Stimulated activated CD4-positive, alpha-beta T cell treated with anti-CD3 and anti-CD28 coated beads, Interleukin-1b, Interleukin-23, amount 100 ng/mL, for 1 hour (primary cell): ENCODE measurements at places on chromosomes 5 and 9.
A peak's percentile ranks its signal among the peaks of the same experiment; 100 is the strongest.

GRCh38 chr5:57911438-57911837, 428.8 kb upstream of the ACTBL2 start:
- DNase-seq: no peak

GRCh38 chr9:93710370-93710723, 134.0 kb downstream of the PHF2 start:
- no peak for DNase-seq

- no peak for DNase-seq
Observed at GRCh38 chr9:131503626-131504465, 1.1 kb downstream of the POMT1 start.

DNA sequence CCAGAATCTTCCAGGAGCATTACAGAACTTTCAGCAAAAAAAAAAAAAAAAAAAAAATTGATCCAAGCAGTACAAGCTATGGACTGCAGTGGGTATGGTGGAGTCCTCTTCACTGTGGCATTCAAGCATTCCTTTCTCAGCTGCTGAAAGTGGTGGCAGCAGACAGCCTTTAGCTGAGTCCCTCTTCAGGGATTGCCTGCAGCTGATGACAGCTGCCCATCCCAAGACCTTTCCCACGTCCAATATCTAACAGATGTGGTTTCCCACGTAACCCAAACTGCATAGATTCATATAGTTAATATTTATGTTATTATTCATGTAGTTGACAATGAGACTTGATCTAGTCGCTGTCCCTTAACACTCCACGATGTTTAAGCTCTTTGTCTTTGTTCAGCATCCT, 475.9 kb downstream of the TLE1 start:
- DNase-seq: no peak

DNA sequence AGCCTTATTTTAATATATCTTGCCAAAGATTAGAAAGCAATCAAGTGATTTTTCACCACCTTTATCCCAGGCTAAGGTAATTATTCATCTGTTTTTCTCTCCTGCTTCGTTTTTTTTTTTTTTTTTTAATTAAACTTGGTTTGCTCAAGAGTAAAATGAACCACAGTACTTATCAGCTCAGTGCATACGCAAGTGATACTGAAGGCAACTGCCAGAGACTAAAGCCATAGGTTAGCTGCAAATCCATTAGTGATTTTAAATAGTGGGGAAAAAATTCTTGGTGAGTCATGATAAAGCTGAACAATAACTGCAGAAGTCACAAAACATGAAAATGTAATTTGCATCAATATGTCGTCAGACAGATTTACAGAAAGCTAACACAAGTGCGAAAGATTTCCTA, 829.1 kb downstream of the PTPRD start:
- DNase-seq: no peak

DNA sequence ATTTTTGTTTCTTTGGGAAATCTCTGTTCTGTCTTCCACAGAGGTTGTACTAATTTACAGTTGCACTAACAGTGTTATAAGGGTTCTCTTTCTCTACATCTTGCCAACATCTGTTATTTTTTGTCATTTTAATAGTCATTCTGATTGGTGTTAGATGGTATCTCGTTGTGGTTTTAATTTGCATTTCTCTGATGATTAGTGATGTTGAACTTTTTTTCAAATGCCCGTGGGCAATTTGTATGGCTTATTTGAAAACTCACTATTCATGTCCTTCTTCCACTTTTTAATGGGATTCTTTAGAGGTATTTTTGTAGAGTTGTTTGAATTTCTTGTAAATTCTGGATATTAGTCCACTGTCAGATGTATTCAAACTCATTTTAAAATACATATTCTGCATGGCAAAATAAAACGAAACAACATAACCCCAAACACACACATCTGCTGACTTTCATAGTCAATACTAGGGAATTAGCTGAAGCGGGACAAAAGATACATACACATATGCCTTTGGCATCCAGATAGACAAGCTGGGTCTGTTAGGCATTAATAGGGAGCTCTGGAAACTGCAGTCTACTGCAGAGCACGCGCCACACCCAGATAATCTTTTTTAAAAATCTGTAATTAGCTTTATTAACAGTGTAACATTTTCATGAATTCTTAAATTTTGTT, 5.8 kb upstream of the SPATA31C2 start:
- DNase-seq: no peak

GRCh38 chr5:177496727-177497291, 595 bp downstream of the PDLIM7 start:
- no peak for DNase-seq

DNA sequence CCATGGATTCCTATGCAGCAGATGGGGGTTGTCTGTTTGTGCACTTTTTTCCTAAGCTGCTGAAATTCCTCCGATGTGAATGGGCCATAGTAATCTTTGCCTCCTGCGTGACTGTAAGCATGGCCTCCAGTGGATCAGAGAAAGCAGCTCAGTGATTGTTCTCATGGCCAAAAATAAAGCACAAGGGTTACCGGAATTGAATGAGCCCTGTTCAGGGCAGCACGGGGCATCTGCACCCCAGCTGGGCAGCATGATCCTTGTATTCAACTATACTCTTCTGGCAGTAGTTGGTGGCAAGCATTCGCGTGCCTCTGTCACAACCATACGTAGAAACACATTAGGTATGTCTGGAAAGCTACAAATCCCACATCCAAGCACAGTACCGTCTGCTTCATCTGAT, 193.9 kb downstream of the RORB start:
- no peak for DNase-seq

- no peak for DNase-seq
Observed at GRCh38 chr9:34413231-34413852, 36.6 kb upstream of the MYORG start.

GRCh38 chr5:122561209-122561608, 213.7 kb upstream of the SNX2 start:
- DNase-seq: no peak

DNA sequence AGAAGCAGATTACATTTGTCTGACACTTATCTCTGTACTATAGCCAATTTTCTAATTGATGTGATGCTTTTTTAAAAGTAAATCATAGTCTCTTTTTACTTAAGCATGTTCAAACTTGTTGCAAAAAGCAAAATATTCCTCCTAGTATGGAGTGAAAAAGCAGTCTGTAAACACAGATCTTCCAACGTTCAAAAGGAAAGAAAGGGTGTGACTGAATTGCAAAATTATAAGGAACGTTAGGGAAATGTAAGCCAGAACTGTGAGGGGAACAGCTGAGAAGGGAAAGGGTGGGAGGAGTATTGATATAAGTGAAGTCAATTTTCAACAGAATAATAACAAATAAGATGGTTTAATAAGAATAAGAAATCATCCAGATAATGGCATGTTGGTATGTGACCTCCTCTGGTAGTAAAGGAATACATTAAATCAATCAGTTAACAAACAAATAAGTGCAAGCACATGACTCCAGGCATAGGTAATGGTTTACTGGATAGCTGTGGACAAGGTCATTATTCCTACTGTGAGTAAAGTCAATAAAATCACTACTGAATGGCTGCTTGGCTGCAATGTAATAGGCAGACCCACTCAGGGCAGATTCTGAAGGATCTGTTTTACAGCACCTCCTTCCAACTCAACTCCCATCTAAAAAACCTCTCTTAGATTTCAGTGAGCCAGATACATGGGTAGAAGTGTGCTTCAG, 239.1 kb upstream of the NMUR2 start:
- DNase-seq: no peak

- DNase-seq: no peak
Observed at GRCh38 chr5:32390819-32391591, 53.5 kb downstream of the ZFR start.

GRCh38 chr5:86542532-86542931, 75.2 kb upstream of the COX7C start:
- DNase-seq: no peak

DNA sequence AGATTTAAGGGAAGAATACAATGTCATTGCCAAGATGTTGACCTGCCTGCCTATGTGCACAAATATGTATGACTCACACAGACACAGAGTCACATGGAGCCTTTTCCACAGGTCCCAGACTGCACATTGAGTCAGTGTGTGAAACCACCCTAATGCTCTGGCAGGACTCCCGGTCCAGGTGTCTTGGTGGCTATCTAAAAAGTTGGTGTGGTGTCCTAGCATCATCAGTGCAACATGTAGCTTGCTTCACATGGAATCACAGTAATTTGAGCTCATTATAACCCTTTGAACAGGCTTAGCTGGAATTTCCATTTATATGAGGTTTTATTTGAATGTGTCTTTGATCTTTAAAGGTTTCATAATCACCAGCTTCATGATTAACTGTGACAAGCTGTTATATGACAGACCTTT, 10.7 kb downstream of the IFNA5 start:
- DNase-seq: no peak

- DNase-seq: no peak
Observed at GRCh38 chr5:60248901-60249300, 355.4 kb upstream of the PDE4D start.

- DNase-seq: no peak
Observed at GRCh38 chr9:122402403-122402871, 31.6 kb downstream of the PTGS1 start.

GRCh38 chr5:41903382-41903891, 707 bp upstream of the RIMOC1 start:
- DNase-seq: no peak

DNA sequence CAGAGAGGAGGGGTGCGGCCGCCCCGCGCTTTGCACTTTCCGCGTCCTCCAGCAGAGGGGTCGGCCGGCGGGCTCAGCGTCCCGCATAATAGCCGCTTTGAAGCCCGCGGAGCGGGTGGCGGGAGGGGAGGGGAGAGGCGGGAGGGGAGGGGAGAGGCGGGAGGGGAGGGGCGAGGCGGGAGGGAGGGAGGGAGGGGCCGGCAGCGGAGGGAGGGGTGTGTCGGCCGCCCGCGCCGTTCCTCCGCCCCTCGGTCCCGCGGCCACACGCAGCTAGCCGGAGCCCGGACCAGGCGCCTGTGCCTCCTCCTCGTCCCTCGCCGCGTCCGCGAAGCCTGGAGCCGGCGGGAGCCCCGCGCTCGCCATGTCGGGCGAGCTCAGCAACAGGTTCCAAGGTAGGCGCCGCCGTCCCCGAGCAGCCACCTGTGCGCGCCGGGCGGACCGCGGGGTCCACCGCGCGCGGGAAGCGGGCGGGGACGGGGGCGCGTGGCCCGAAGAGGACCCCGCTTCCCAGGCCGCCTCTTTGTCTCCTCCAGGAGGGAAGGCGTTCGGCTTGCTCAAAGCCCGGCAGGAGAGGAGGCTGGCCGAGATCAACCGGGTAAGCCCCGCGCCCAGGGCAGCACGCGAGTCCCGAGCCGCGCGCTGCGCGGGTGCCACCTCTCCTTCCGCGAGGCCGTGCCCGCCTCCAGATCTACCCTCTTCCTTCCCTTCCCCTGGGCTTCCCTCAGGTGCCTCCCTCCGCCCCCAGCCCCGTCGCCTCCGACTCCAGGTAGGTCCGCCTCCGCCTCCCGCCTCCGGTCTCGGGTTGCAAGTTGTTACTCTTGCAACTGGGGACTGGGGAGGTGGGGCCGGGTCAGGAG, at the start of gene AIF1L:
Gene AIF1L, plus strand, starts transcription at position 263 of the 857 bp plus-strand sequence. Its CDS starts 99 bp downstream, at position 362.
- no peak for DNase-seq

DNA sequence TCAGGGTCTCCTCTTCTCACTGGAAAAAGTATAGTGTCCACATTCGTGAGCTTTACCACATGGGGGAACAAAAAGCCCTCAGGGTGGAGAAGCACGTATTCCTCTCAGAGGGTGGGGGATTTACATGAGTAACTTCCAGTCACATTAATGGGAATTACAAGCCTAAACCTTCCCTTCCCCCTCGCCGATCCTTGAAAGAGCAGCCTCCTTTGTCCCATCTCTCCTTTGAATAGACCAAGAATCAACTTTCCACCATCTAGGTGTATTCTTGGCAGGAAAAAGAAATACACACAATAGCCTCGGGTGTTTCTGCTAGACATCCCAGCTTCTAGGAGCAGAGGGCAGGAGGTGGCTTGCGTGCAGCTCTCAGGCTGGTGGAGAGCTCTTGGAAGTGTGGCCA, 144.4 kb downstream of the ZNF462 start:
- DNase-seq: no peak

GRCh38 chr5:140351609-140352334, 5.4 kb upstream of the HBEGF start:
- peak; percentile 39 for DNase-seq

DNA sequence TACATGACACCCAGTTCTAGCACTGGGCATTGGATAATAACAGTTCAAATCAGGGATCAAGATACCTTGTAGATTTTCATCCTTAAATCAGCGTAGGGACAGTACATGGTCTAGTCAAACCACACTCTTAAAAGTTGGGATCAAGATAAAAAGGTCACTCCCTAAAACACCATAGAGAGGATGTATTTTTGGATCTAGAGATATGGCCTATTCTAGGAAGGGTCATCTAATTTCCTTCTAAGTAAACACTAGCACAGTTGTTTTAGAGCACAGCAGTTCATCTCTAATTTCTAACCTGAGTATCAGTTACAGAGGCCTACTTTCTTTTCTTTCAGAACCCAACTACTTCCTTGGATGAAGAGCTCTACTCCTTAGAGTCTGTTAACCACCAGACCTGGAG, 166.4 kb upstream of the GRIN3A start:
- no peak for DNase-seq

GRCh38 chr5:11955331-11955730, 51.1 kb upstream of the CTNND2 start:
- DNase-seq: no peak

DNA sequence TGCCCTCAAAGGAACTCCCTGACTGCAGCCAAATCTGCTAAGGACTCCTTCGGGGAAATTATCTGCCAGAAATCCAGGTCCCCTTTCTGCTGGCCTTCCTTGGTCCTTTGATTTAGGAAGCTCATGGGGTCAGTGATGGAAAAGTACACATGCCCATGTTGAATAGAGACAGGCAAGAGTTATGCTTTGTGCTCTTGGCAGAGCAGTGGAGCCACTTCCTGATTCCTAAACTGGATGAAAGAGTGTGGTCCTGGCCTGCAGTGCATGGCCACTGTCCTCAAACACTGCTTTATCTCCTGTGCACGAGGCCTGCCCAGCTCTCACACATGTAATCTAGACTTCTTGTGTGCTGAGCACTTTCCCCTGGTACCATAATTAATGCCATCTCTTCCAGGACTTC, 2.0 kb upstream of the EBF1 start:
- no peak for DNase-seq

- no peak for DNase-seq
Observed at GRCh38 chr9:17425384-17425783, 153.5 kb upstream of the SH3GL2 start.

DNA sequence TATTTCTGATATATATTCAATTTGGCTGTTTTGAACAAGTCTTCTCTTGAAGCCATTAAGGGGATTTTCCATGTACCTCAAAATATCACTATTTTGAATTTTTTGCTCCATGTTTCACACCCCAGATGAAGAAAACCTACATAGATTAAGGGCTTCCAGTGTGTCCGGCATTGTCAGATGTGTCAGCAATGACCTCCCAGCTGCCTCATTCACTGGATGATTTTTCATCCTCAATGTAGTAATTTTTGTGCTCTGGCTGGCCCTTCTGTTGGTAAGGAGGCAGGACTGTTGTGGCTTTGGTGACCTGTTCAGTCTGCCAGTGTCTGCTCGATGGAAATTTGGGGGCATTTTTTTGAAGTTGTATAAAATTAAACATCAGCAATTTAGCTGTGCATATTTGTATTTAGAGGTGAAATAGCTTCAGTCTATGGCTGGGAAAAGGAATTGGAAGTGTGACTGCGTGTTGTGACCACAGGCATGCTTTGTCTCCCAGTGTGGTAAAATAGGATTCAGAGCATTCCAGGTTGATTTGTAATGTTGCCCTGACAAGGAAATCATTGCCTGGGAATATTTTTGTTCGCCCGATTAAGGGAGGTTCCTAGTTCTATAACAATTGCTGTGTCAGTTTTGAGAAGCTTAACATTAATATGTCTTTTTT, 312.4 kb downstream of the ARHGEF28 start:
- DNase-seq: no peak
